ENCODE measurements at places on chromosomes 11 and 22.

DNA sequence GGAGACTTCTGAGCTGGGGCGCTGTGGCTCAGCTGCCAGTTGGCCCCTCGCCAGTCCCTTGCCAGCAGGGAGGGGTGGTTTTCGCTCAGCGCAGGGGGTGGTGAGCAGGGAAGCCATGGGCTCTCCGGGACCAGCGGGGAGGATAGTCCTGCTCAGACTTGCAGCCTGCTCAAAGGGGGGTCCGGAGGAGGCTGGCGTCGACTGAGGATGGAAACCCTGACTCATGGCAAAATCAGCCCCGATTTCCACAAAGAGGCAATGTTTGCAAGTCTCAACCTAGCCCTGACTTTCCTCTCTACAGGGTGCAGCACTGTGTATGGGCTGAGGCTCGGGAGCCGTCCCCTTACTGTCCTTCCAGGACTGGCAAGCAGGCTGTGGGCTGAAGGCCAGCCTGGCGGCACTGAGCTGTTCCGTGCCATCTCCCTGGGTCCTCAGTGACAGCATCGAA, 35.1 kb downstream of the FBLN1 start:
- DNase-seq, result no peak

GRCh38 chr22:35328472-35328885, 28.8 kb downstream of the TOM1 start:
- DNase-seq, result no peak

- DNase-seq, result no peak
Measured at GRCh38 chr11:3942160-3942955, 86.9 kb downstream of the STIM1 start.

- no peak for DNase-seq
Measured at GRCh38 chr11:71391796-71392195, 56.4 kb downstream of the DHCR7 start.

GRCh38 chr22:21043860-21044535, 1.7 kb upstream of the LRRC74B start:
- no peak for DNase-seq

GRCh38 chr22:35986088-35986487, 42.5 kb downstream of the RBFOX2 start:
- no peak for DNase-seq

GRCh38 chr11:131447277-131447815, 76.9 kb downstream of the NTM start:
- no peak for DNase-seq

GRCh38 chr11:59658036-59658435, 10.8 kb downstream of the PATL1 start:
- no peak for DNase-seq

GRCh38 chr11:115258216-115258615, 246.0 kb downstream of the CADM1 start:
- no peak for DNase-seq

GRCh38 chr11:107014871-107015270, 3.4 kb downstream of the GUCY1A2 start:
- no peak for DNase-seq

GRCh38 chr11:12164061-12165014, 53.9 kb downstream of the MICAL2 start:
- no peak for DNase-seq

DNA sequence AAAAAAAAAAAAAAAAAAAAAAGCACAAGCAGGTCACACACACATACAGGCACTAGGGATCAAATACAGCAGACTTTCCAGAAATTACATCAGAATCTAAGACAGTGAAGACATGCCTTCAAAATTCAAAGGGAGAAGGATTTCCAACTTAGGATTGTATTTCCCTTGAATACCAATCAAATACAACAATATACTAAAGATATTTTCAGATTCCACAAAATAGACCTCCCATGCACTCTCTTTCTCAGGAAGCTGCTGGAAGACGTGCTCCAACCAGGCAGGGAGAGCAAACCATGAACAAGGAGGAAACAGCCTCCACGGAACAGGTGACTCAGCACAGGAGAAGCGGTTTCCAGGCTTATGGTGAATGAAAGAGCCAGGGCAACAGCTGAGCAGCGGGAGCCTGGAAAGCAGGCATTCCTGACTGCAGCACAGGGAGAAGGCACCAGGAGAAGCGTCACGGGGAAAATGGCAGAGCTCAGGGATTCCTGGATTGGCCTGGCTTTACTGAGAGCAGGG, 32.0 kb downstream of the TMEM184B start:
- no peak for DNase-seq

- no peak for DNase-seq
Measured at GRCh38 chr11:30218278-30218677, 12.5 kb upstream of the FSHB start.

DNA sequence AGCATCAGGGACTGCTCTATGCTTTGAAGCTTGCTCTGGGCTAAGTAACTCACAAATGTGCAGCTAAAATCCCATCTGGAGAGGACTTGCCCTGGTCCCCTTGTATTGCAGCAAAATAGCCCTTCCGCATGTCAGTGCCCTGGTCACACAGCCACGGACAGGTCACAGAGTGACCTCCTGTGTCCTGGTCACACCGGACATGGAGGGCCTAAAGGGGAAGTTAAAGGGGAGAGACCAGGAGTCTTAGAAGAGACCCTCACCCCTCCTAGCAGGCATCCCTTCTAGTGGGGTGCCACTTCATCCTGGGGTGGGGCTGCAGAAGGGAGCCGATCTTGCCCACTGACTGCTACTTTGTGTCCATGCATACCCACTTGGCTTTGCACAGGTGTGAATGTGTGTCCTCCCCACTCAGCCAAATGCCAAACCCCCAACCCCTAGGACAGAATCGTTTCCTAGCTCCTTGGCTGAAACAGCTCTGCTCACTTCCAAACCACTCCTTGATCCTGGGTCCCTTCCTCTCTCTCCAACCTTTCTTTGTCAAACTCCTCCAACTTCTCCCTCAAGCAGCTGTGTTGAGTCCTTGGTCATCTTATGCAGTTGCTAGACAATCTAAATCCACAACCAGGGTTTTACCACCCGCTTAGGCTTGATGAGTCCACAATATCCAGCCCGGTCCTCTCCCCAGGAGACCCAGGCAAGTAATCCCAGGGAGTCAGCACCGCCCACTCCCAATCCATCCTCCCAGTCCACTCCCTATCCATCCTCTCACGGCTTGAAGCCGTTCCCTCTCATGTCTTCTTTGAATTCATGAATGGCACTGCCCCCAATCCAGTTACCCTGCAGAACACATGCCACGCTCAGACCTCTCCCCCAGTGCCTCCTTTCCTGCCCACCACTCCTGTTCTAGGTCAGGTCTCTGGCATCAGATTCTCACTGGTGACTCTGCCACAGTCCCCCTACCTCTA, 3.3 kb upstream of the FXYD6 start:
- no peak for DNase-seq

- no peak for DNase-seq
Measured at GRCh38 chr22:45329530-45329936, 19.8 kb downstream of the FAM118A start.

DNA sequence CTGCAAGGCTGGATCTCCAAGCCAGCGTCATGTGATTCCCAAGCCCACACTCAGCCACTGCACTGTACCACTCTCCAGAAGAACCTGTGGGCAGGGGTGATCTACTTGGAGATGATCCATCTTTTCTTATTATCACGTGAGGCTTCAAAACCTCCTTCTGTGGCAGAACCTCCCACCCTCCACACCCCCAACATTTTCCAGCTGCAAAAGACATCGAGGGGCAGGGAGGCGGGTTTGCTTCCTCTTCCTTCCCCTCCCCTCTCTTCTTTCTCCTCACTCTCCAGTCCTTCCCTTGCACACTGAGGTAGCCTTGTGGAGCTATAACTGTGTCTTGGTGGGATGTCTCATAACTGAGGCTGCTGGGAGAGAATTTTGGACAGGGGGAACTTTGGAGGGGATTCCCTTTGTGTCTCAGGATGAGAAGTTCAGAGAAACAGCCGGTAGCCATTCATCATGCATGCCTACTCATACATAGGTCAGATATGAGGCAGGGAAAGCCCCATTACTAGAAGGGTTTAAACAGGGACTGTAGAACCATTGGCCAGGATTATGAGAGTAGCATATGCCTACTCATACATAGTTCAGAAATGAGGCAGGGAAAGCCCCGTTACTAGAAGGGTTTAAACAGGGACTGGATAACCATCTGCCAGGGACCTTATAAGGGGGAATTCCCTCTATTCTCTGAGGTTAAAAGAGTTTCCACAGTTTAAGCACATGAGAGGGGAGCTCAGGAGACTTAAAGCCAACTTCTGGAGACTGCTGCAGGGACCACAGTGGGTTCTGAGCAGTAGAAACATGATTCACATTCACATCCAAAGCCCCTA, 420.7 kb upstream of the CADM1 start:
- DNase-seq, result no peak

GRCh38 chr11:123484448-123484847, 54.4 kb downstream of the GRAMD1B start:
- DNase-seq, result no peak

DNA sequence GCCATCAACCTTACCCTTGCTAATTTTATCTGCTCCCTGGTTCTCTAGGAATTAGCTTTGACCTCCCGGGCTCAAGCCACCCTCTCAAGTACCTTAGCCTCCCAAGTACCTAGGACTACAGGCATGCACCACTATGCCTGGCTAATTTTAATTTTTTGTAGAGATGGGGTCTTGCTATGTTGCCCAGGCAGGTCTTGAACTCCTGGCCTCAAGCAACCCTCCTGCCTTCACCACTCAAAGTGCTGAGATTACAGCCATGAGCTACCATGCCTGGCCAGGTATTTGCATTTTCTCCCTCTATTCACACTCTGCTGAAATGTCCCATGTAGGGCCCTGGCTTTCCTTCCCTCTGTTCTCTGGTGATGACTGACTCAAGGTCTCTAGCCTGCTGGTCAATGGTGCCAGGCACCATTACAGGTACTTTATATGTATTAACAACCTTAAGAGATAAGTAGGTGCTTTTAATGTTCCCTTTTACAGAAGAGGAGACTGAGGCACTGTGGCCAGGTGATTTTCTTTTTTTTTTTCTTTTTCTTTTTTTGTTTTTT, 8.5 kb upstream of the WDR74 start:
- no peak for DNase-seq

DNA sequence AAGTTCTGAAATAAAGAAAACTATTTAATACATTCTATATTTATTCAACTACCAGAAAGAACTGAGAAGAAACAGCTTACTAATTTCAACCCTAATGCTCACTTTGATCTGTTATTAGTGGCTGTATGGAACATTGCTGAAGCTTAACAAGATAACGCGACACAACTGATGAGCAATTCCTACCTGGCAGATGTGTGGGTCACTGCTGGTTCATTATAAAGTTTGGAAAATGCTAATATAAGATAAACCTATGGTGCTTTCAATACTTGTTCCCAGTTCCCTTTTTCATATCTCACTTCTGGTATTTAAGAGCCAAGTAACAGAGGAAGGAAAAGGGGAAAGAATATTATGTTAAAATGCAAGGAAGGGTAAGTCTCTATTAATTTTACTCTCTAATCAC, 10.5 kb downstream of the CTSC start:
- DNase-seq, result no peak

- no peak for DNase-seq
Measured at GRCh38 chr11:61887839-61888494, 3.4 kb downstream of the FADS3 start.

GRCh38 chr22:33070600-33070999, 12.4 kb upstream of the SYN3 start:
- no peak for DNase-seq

GRCh38 chr11:2776351-2777061, 76.7 kb upstream of the KCNQ1OT1 start:
- no peak for DNase-seq

GRCh38 chr22:44191036-44191454, 10.3 kb downstream of the PARVG start:
- DNase-seq, result no peak

DNA sequence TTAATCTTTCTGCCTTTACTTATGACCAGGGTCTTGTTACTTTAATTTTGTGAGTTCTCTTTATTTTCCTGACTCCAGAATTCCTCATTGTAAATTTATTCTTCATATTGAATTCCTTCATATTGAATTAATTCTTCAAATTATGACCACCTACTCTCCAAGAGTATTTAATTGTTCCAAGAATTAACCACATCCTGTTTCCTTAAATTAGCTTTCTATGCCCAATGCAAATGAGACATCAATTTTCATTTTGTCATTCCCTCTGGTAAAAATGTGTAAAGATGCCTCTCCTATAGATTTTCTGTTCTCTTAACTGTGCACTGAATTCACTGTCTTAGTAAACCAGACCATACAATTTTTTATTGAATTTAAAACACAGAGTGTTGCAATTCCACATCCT, 211.2 kb upstream of the GRIA4 start:
- no peak for DNase-seq

DNA sequence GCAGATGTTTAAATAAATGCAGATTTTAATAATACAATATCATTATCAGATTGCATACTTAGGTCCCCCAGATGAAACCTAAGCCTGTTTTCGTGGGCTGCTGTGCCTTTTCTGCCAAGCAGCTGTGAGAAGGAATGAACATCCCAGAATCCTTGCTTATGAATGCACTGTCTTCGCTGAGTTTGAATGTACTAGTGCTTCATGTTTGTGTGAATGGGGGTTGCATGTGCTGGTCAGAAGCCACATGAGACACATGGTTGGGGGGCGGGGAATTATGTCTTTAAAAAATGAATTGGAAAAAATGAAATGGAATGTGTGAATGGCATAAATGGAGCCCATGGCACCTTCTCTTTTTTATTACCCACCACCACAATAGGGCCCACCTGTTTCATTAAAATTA, 125.4 kb upstream of the HSD17B12 start:
- DNase-seq, result no peak

DNA sequence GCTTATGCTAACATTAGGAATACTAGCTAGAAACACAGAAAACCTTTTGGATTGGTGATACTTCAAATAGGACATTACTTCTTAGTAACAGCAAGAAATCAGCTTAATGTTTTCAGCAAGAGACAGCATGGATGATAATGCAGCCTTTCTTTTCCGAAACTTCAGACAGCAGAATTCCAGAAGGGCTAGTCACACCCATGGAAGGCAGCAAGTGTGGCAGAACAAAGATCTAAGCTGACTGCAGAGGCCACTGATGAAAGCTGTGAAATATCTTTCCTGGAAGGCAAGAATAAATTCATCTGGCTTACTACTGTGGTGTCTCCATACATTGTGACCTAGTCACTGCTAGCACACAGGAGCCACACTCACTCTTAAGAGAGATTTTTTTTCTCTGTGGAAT, 100.3 kb downstream of the CCDC83 start:
- DNase-seq, result no peak

- DNase-seq, result no peak
Measured at GRCh38 chr11:12802418-12803085, 128.3 kb downstream of the TEAD1 start.

DNA sequence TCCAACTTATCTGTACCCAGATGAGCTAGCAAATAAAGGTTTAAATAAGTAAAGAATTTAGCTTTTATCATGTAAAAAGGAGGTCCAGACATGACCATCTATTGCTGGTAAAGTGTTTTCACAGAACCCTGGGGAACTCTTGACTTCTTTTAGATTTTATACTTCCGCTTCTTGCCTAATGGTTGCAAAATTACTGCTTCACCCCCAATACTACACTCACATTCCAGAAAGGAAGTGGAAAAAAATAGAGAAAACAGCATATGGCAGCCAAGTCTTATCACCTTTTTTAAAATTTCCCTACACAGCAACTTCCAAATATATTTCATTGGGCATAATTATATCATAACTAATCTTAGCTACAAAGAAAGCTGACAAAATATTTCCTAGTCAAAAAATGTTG, 12.1 kb downstream of the BBOX1 start:
- no peak for DNase-seq
